ENCODE measurements at places on chromosomes 7 and 10.

- peak; percentile 80 for DNase-seq
Observed at GRCh38 chr7:1046722-1047679, 2.7 kb downstream of the GPR146 start.

DNA sequence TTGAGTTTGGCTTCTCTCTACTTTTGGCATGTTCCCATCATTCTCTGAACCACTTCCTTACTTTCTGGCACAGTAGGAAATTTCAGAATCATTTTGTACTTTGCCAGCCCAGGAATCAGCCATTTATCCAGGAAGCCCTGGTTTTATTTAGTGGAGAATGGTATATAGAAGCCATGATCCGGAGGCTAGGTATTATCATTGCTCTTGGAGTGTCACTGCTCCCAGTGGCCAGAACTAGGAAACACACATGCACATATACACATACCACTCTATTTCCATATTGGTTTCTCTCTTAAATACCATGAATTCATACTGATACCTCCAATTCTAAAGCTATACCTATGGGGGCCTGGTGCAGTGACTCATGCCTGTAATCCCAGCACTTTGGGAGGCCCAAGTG, 36.3 kb downstream of the SUFU start:
- no peak for DNase-seq

GRCh38 chr10:87585565-87586514, 73.8 kb upstream of the PAPSS2 start:
- DNase-seq: no peak

DNA sequence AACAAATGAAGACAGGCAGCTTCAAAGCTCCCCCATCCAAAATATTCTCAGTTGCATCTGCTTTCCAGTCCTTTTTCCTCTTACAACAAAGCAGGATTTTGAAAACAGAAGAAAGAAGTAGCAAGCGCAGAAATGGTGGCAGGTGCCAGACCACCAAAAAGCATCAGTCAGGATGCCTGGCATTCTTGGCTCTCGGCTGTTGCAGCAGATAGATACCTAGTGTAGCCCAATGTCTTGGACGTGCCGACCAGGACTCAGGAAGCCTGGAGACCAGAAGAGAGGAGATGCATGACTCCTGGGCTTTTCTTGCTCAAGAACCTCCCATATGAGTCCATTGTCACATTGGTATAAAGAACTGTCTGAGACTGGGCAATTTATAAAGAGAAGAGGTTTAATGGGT, 115.2 kb downstream of the RAB18 start:
- DNase-seq: no peak

- DNase-seq: no peak
Observed at GRCh38 chr7:134771889-134772288, 7.5 kb upstream of the CALD1 start.

DNA sequence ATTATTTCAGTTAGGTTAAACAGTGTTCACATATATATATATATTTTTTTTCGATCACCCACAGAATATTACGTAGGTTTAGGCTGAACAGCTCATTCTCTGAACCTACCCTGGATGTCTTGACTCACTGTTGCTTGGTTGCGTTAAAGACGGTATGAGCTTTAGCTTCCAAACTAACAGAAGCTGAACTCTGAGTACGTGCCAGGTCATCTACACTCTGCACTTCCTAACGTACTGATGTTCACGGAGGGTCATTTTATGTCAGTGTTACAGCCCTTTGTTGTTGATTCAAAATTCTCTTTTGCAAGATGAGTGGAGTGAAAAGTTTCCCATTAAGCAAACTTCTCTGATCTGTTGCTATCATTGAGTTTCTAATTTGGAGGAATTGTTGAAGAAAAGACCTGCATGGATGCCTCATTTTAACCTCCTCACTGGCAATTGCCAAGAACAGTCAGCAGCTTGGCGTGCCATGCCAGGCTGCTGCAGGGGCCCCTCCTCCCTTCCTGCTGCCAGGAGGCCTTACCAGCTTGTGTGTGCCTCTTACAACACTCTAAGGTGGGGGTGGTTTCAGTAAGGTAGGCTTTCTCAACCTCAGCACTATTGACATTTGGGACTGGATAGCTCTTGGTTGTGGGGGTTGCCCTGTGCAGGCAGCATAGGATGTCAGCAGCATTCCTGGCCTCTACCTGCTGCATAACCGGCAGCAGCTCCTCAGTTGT, 44.3 kb downstream of the INSYN2A start:
- DNase-seq: no peak

DNA sequence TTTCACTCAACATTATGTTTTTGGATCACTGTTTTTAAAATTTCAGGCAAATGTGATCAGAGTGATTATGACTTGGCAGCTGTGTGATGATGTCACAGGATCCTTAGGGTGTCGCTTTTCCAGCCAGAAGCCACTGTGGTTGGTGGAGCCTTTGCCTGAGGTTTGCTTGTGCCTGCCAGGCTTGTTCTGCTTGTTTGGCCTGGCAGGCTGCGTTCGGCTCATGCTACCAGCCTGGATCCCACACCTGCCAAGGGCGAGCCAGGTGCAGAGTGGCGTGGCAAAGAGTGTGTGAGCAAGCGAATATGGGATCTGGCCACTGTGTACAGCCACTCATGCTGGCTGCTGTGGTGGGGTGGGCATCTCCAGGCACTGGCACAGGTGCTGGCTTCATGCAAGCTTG, 55.7 kb downstream of the ADK start:
- DNase-seq: no peak

DNA sequence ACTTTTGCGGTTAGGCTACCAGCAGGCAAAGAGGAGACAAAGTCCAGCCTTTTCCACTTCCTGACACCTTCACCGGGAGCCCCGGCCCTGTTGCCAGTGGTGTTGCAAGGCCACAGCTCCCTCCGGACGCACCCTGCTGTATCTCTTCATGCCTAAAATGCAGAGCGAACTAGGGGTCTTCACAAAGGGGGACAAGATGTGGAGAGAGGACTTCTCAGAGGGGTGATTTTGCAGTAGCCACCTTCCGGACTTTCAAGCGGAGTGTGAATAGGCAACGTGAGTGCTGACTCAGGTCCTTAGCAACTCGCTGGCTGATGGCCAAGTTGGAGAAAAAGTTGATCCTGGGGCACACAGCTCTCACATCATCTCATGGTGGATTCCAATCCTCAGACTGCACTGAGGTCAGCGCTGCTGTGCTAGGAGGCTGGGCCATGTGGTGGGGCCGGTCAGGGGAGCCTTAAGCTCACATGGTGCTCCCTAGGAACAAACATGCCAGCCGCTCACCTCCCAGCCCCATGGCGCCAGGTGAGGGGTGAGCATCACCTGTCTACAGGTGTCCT, 166.3 kb downstream of the LCOR start:
- DNase-seq: no peak

GRCh38 chr7:140013676-140014075, 49.1 kb downstream of the PARP12 start:
- no peak for DNase-seq

DNA sequence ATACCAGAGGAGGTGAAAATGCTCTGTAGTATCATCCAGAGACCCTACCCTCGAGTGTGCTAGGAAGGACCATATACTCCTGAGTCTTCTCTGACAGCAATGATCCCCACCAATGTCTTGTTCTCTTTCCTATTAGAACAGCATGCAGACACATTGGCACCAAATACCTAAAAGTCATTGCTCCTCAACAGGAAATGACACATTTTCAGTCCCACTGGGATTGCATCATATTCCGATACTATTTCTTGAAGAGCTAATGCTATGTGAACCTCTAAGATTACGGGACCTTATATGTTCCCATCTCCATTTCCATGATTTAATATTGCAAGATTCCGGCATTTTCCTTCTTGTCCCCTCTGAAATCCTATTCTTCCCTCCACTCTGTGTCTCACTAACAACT, 177.4 kb downstream of the NRP1 start:
- DNase-seq: no peak

DNA sequence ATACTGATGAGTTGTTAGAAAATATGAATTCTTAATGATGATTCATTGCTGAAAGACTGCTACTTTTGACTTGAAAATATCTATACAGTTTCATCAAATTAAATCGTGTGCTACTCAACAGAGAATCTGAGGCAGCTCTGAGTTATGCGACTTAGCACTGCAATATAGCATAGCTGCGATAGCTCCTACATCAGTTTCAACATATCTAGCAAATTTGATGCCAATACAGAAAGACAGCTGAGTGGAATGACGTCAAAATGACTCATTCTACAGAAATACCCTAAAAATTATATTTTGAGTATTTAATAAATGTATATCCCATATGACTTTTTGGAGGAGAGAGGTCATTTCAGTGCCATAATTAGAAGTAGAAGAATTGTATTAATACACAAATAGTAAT, 1.1 kb upstream of the TARP start:
- no peak for DNase-seq

DNA sequence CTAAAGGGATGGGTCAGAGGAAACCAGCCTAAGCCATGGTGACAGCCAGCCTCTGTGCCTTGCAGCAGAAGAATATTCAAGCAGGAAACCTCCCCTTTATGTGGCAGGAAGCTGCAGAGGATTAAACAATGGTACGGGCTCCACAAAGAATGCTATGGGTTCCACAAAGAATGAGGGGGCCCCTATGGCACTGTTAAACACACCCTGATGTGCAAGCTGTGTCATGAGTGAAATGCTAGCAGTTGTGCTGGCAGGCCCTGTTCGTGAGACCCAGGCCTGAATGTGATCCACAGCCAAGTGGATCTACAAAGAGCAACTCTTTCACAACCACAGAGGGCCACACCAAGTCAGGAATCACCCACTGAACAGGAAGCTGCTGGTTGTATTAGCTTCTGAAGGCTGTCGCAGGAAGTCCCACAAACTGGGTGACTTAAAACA, 68.9 kb downstream of the MYOF start:
- peak; percentile 59 for DNase-seq

GRCh38 chr10:128489324-128490247, 363.4 kb upstream of the MKI67 start:
- DNase-seq: no peak

GRCh38 chr10:101829561-101830315, 11.5 kb upstream of the OGA start:
- DNase-seq: peak; percentile 63

All from central memory CD4-positive, alpha-beta T cell (primary cell).